ENCODE measurements at places on chromosomes 4 and X.

DNA sequence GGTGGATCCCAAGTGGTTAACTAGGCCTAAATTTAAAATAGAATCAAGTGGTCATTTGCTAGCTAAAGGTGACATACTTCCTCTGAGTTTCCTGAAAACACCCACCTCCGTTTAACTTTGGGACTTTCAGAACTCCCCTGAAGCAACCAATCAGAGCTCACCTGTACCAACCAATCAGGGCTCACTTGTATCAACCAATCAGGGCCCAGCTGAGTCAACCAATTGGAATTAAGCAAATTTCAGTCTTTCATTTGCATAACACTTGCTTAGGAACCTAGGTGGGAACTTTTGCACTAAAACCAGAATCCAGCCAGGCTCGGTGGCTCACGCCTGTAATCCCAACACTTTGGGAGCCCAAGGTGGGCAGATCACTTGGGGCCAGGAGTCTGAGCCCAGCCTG lies 15.9 kb downstream of the GPC4 start:
- DNase-seq = no peak

GRCh38 chrX:133215747-133216146 lies 2.4 kb downstream of the TFDP3 start:
- DNase-seq = no peak

DNA sequence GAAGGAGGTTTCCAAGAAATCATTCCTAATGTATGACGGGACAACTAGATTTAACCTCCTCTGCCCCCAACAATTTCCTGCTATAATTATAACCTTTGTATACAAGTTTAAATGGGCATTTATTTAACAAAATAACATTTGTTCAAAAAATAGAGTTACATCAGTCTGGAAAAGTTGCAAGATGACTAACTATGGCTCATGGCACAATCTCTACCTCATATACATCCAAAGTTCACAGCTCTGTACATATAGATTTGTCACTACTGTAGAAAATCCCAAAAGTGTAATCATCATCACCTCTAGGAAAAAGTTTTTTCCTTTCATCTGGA lies 3.8 kb upstream of the RPS6KA3 start:
- no peak for DNase-seq

GRCh38 chrX:10833299-10834169 lies 213.1 kb upstream of the MID1 start:
- DNase-seq = no peak

DNA sequence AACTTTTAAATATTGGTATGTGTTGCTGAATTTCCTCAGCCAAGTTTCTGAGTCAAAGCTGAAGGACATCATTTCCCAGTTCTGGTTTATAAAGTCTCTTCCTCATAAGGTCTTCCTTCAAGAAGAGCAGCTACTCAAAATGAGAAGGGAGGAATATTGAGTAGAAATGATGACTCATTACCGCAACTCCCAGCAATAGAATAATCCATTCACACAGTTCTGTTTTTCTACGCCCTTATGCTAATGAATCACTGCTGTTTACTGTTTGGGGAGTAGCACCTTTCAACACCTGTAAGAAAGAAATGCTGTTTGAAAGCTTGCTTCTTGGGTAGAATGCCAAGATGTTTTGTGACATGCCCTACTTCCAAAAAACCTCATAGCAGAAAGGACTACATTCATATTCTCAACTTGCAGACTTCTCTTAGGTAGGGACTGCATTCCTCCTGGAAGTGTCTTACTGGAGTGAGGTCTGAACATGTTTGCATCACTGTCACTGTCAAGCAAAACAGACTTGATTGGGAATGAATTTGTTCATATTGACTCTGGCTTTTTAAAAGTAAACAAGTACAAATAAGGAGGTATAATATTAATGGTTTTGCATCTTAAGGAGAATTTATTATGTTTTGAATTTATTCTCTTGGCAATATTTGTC lies 147.2 kb upstream of the BANK1 start:
- no peak for DNase-seq
